GM12892 (cell line): ENCODE measurements at places on chromosomes 5 and 9.

DNA sequence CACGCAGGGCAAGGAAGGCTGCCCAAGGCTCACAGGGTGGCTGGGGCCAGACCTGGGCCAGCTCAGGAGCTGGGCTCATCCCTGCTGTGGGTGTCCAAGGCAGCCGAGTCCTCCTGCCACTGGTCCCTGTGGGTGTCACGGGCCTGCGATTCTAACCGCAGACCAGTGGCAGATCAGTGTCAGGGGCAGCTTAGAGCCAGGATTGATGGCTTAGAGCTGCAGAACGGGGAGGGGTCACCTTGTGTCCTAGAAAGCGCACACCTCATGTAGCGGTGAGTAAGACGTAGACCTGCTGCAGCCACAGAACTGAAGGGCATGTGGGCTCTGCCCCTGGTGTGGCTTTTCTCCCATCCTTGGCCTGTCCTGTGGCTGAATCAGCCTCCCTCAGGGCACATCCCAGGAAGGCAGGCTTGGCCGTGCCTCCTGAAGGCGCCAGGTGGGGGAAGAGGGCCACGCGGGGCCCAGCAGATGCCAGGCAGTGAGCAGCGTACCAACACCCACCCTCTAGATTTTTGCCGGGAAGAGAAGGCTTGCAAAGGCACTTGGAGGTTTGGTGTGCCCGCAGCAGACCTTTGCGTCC is 78.3 kb upstream of the FCN2 start:
- no peak for DNase-seq

DNA sequence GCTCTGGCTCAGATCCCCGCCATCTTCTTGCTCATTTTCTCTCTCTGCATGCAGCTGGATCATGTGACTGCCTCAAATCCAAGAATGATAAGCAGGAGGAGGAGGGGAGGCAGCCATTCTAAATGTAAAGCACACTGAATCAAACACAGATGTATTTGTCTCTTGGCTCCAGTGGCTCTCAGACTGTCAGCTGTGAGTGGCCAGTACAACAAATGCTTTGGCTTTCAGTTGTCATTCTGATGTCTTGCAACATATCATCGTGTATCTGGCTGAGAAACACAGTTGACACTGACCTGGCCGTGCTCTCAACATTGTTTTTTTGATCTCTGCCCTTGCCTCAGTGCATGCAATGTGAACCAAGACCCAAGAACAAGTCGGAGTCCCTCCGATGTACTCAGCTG is 233.1 kb downstream of the ADAMTSL1 start:
- DNase-seq: no peak

DNA sequence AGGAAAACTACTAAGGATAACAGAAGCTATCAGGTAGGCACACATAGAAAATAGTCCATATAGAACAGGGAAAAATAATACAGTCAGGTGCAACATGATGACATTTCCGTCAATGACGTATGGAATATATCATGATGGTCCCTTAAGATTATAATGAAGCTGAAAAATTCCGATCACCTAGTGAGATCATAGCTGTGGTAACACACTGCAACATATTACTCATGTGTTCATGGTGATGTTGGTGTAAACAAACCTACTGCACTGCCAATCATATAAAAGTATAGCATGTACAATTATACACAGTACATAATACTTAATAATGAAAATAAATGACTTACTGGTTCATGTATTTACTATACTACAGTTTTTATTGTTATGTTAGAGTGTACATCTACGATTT is 60.0 kb downstream of the MEGF9 start:
- DNase-seq: no peak

DNA sequence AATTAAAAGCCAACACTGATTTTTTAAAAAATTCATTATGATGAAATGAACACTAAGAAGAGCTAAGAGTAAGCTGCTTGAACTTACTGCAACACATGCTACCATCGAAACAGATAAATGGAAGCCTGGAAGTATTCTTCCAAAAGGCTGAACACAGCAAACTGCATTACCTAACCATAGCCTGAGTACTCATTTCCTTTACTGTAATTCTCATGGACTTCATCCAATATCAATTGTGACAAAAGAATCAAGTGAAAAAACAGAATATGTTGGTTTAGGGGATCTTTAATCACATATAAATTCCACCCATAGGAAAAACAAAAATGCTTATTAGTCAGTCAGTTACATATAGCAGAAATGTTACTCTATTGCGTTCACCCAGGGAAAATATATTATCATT is 68.5 kb downstream of the DROSHA start:
- DNase-seq: no peak

GRCh38 chr5:135106610-135107471 is 72.8 kb upstream of the PITX1 start:
- DNase-seq: no peak

DNA sequence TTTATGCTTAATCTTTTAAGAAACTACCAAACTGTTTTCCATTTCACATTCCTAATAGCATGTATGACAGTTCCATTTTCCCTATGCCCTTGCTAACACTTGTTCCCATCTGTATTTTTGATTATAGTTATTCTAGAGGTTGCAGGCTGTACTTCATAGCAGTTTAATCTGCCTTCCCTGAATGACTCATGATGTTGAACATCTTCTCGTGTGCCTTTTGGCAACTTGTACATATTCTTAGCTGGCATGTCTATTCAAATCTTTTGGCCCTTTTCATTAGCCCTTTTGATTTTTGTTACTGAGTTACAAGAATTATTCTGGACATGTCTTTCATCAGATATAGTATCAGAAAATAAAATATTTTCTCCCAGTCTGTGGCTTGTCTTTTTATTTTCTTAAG is 320.3 kb downstream of the DIRAS2 start:
- no peak for DNase-seq

DNA sequence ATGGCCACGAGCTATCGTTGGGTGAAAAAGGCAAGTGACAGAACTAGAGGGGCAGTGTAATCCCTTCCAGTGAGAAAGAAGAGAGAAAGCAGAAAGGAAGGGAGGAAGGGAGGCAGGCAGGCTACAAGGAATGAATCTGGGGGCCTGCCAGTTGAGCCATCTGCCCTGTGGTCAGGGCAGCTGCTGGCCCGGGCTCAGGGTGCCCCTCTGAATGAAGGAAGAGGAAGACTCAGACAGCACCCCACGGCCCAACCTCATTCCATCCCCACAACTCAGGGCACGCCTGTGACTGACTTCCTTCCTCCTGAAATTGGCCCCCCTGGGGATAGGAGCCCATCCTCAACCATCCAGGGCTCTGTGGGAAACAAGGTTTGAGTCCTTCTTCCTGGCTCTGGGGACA is 20.3 kb upstream of the FLT4 start:
- DNase-seq: no peak

- DNase-seq: no peak
Measured at GRCh38 chr9:79583952-79584654, 12.3 kb downstream of the TLE4 start.

DNA sequence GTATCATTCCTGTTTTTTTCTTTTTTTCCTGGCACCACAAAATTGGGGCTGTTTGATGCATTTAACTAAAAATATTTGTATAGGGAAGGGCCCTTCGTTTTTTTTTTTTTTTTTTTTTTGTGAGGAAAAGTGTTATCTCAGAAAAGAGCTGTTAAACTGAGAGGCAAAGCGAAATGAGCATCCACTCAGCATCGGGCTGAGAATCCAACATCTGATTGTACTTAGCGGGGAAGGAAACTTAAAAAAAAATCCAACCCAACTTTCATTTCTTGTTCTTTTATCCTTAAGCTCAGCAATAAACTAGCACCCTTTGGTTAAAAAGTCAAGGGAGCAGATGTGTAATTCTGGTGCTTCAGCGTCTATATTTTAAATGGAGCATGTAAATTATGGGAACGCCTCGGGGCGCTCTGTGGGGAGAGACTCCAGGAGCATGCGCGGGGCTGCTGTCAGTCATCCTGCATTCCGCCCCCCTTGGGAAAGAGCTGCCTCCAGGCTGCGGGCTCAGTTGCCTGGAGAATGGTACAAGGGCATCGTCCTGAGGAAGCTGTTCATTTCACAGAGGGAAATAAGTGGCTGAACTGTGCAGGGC is 33.3 kb downstream of the DMRT2 start:
- DNase-seq: no peak

GRCh38 chr5:67223211-67223610 is 26.6 kb upstream of the CD180 start:
- no peak for DNase-seq

- no peak for DNase-seq
Measured at GRCh38 chr9:114216081-114216480, 60.7 kb downstream of the COL27A1 start.

- no peak for DNase-seq
Measured at GRCh38 chr9:137480686-137481683, 21.9 kb upstream of the NSMF start.

DNA sequence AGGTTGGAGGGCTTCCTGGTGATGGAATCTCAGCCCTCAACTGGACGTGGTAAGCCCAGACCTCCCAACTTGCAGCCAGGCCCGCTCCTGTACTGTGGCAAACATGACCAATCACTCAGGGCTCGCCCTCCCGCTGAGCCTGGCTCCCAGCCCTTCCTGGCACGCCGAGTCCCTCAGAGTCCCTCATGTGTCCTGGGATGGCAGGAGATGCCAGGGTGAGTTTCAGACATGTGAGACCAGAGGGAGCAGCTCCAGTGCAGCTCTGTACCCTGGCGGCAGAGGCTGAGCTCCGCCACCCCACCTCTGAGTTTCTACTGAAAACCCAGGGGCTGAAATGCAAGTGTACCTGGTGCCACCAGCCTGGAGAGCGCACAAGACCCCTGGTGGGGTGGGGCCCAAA is 42.0 kb upstream of the RXRA start:
- DNase-seq: no peak

- no peak for DNase-seq
Measured at GRCh38 chr5:150860246-150860821, 14.0 kb downstream of the IRGM start.

- no peak for DNase-seq
Measured at GRCh38 chr5:123813264-123813663, 301.3 kb downstream of the CSNK1G3 start.

GRCh38 chr5:119063579-119064379 is 7.1 kb upstream of the DMXL1 start:
- no peak for DNase-seq

DNA sequence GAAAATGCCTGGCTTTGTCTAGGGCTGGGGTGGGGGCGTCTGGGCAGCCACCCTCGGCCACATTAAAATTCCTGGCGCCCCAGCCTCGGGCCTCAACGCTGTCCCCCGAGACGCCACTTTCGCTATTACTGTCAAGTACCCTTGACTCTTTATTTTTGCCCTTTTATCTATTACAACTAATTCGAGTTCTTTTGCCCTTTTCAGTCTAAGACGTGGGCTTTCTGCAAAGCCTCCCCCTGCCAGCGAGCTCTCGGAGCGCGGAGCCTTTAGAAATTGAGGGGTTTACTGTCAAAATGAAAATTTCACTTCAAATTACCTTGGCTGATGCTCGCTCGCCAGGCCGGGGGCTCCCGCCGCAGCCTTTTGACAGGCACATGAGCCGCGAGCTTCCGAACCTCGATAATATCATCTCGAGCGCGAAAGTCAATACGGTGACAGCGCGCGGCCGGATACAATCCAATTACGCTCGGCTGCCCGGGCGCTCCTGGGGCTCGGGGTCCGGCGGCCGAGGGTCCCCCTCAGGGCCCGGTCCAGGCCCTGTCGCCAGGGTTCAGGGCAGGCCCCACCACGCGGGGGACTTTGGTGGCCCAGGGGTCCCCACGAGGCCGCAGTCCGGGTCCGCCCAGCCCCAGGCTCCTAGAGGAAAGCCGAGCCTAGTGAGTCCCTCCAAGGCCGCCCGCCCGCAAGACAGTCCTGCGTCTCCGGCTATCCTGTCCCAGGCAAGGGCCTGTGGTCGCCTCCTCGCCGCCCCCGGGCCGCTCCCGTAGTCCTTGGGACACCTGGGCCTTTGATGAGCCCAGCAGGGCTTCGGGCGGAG is 6.7 kb downstream of the IRX4 start:
- DNase-seq: no peak

DNA sequence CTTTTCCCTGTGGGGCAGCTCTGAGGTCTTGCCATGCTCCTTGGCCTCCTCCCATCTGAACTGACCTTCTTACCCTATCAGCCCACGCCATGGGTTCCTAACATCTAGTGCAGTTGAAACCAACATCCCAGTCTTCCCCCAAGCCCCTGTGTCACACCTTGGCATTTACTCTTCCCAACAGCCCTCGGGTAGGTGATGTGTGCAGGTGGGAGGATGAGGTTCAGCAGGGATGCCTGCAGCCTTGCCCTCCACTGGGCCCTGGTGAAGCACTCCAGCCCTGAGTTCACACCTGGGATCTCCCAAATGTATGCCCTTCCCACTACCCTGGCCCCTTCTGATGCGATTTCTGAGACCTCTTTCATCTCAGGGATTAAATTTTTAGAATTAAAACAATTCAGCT is 15.5 kb downstream of the IRX2 start:
- no peak for DNase-seq

- no peak for DNase-seq
Measured at GRCh38 chr9:133677126-133678010, 41.2 kb downstream of the DBH start.

- no peak for DNase-seq
Measured at GRCh38 chr9:23229890-23230317, 596.1 kb downstream of the ELAVL2 start.

- DNase-seq: no peak
Measured at GRCh38 chr9:36437790-36438189, 37.7 kb upstream of the RNF38 start.

GRCh38 chr5:174459832-174460448 is 264.4 kb upstream of the MSX2 start:
- no peak for DNase-seq

- DNase-seq: no peak
Measured at GRCh38 chr5:149550268-149550583, 1.0 kb downstream of the CSNK1A1 start.

GRCh38 chr5:167271511-167271910 is 1019.9 kb upstream of the WWC1 start:
- no peak for DNase-seq

DNA sequence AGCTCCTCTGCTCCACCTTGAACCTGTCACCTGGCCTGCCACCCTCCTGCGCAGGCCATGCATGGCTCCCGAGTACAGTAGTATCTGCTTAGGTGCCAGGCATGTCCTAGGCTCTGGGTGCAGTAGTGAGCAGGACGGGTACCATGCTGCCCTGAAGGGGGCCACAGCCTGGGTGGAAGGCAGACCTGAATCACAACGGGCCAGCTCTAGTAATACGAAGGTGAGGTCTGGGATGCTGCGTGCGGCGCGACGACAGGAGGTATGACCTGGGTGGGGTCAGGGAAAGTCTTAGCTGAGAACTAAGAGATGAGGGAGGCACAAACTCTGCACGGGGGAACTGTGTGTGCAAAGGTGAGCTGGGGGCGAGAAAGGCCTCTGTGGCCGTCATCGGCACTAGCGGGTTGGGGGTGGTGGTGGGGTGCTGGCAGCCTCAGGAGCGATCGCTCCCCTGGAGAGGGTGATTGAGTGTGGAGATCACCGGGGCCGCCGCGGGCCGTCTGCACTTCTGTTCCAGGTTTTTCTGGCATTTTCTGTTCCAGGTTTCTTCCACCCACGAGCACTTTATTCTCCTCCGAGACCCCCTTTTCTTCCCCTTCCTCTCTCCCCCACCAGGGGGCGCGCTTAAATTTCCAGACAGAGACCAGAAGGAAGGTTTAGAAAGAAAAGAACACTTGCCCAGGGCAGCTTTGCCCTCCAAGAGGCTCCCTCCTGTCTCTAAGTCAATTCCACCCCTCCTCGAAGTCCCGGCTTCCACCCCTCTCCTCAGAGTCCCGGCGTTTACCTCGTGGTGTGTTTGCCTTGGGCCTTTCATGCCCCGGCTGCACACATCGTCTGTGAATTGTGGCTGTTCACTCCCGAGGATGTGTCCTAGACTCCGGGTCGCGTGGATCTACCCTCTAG is 15.1 kb downstream of the PDLIM4 start:
- DNase-seq: no peak

- no peak for DNase-seq
Measured at GRCh38 chr9:21936161-21936560, 58.0 kb downstream of the CDKN2A start.
